Progenitor cell of endocrine pancreas (in vitro differentiated cells): ENCODE measurements at places on chromosomes 2 and 18.

- peaks cover 17% of the 10 kb centered on the region for H3K4me1 ChIP-seq
- H3K4me3 ChIP-seq: no peak overlapping the region
- peaks cover under 1% of the 10 kb centered on the region for H3K36me3 ChIP-seq
- peak overlapping the region; percentile 32 for H3K27ac ChIP-seq
- H3K27me3 ChIP-seq: peaks cover 11% of the 10 kb centered on the region
These were observed 54.5 kb upstream of the TGIF1 start for GRCh38 chr18:3395466-3395865.

- no peaks in the 10 kb centered on the region for H3K27me3 ChIP-seq
- peak; percentile 31 for DNase-seq
- peak overlapping the region; percentile 86 for H3K4me3 ChIP-seq
- peaks cover 29% of the 10 kb centered on the region for H3K4me1 ChIP-seq
These were observed 1.1 kb downstream of the MIB1 start for GRCh38 chr18:21741562-21742314.

- H3K36me3 ChIP-seq: peaks cover 6% of the 10 kb centered on the region
- peak overlapping the region; percentile 69 for H3K4me3 ChIP-seq
- H3K27me3 ChIP-seq: peaks cover 46% of the 10 kb centered on the region
- H3K27ac ChIP-seq: no peak overlapping the region
These were observed 81.5 kb upstream of the LDLRAD4 start for GRCh38 chr18:13136904-13137669.

GRCh38 chr2:9705196-9705595 is 74.4 kb upstream of the YWHAQ start:
- no peak overlapping the region for H3K4me3 ChIP-seq
- no peak overlapping the region for H3K27ac ChIP-seq
- DNase-seq: no peak

- no peaks in the 10 kb centered on the region for H3K4me1 ChIP-seq
- no peaks in the 10 kb centered on the region for H3K36me3 ChIP-seq
- H3K27ac ChIP-seq: no peak overlapping the region
- H3K4me3 ChIP-seq: no peak overlapping the region
- no peak for DNase-seq
These were observed 60.4 kb upstream of the COPS8 start for GRCh38 chr2:237025090-237025865.

- DNase-seq: no peak
- no peak overlapping the region for H3K4me3 ChIP-seq
- no peak overlapping the region for H3K27ac ChIP-seq
- no peaks in the 10 kb centered on the region for H3K27me3 ChIP-seq
- H3K4me1 ChIP-seq: no peaks in the 10 kb centered on the region
These were observed 34.2 kb downstream of the IMPA2 start for GRCh38 chr18:12015416-12016062.

- H3K36me3 ChIP-seq: no peaks in the 10 kb centered on the region
- no peaks in the 10 kb centered on the region for H3K4me1 ChIP-seq
- no peak for DNase-seq
- H3K4me3 ChIP-seq: no peak overlapping the region
These were observed 13.4 kb upstream of the CREG2 start for GRCh38 chr2:101400506-101401325.

- no peak overlapping the region for H3K4me3 ChIP-seq
- H3K27ac ChIP-seq: no peak overlapping the region
- no peaks in the 10 kb centered on the region for H3K27me3 ChIP-seq
- no peak for DNase-seq
- H3K4me1 ChIP-seq: peaks cover 54% of the 10 kb centered on the region
These were observed 119.0 kb downstream of the SMAD7 start for GRCh38 chr18:48831802-48832201.

DNA sequence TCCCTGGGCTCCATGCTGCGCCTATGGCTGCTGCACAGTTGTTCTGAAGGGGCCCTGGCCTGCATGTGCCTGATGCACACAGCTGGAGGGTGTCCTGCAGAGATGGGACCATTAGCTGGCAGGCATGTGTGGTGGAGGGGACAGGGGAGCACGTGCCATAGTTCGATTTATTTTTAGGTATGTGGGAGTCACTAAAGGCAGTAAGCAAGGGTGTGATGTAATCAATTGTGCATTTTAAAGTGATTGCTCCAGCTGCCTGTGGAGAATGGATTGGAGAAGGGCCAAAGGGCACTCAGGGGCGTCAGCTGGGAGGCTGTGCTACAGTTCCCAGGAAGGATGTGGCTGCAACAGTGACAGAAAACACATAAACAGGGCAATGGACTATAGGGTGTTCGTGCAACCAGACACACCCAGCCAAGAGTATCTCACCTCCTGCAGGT is 205.1 kb downstream of the ARL4C start:
- H3K36me3 ChIP-seq: no peaks in the 10 kb centered on the region
- H3K4me1 ChIP-seq: peaks cover 20% of the 10 kb centered on the region
- H3K27ac ChIP-seq: peak overlapping the region; percentile 82
- peak overlapping the region; percentile 17 for H3K4me3 ChIP-seq
- no peak for DNase-seq
- no peaks in the 10 kb centered on the region for H3K27me3 ChIP-seq

DNA sequence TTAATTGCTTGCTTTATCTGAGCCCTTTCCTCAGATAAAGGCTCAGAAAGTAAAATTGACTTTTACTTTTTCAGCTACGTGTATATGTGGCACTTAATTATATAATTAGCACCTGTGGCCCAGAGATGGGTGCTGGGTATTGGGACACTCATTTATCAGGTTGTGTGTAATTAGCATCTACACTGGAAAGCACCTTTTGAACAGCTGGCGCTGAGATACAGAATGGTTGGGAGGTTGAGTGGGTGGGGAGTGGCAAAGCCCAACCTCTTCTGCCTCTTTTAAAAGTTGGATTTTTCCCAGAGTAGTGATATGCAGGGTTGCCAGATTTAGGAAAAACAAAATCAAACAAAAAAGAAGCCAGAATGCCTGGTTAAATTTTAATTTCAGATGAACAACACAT is 23.9 kb downstream of the SPTBN1 start:
- H3K27ac ChIP-seq: no peak overlapping the region
- H3K27me3 ChIP-seq: no peaks in the 10 kb centered on the region
- H3K36me3 ChIP-seq: peaks cover 9% of the 10 kb centered on the region
- peaks cover 11% of the 10 kb centered on the region for H3K4me1 ChIP-seq
- no peak overlapping the region for H3K4me3 ChIP-seq

DNA sequence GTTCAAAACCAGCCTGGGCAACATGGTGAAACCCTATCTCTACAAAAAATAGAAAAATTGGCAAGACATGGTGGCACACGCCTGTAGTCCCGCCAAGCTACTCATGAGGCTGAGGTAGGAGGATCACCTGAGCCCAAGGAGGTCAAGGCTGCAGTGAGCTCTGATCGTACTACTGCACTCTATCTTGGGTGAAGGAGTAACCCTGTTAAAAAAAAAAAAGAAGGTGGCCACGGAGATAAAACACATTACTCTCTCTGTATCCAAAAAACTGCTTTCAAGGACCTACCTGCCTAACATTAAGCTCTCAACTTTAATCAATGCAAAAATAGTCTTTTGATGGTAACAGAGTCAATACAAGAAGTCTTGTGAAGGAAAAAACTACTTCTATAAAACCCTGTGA is 57.3 kb downstream of the BAZ2B start:
- H3K27me3 ChIP-seq: no peaks in the 10 kb centered on the region
- peaks cover 4% of the 10 kb centered on the region for H3K4me1 ChIP-seq
- no peak for DNase-seq
- H3K27ac ChIP-seq: no peak overlapping the region

GRCh38 chr2:100548771-100549170 is 14.0 kb upstream of the PDCL3 start:
- peaks cover 13% of the 10 kb centered on the region for H3K4me1 ChIP-seq
- H3K36me3 ChIP-seq: no peaks in the 10 kb centered on the region
- no peak for DNase-seq
- peak overlapping the region; percentile 34 for H3K27ac ChIP-seq

- no peaks in the 10 kb centered on the region for H3K27me3 ChIP-seq
- H3K4me1 ChIP-seq: peaks cover 14% of the 10 kb centered on the region
- no peak overlapping the region for H3K4me3 ChIP-seq
These were observed 407.6 kb upstream of the KCNH7 start for GRCh38 chr2:163246135-163246534.

DNA sequence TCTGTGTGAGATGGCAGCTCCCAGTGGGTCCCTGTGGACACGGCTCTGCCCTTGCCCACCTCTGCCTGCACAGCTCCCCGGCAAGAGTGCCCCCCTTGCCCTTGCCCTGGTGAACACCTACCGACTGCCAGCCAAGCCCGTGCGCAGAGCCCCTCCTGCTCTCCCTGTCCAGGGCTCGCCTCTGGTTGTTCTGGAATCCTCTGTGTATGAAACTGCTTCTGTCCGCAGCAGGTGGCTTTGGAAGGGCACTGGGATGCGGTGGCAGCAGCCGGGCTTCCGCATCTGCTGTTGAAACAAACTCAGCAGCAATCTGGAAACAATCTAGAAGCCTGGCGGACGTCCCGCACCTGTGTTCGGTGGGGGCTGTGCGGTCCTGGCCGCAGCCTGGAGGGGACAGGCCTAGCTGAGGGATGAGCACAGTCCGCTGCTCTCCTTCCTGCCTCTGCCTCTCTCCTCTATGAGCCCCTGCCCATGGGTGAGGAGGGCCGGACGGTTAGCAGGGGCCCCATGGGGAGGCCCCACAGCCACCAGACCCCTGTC is 34.0 kb upstream of the KLF11 start:
- H3K36me3 ChIP-seq: peaks cover 7% of the 10 kb centered on the region
- H3K27me3 ChIP-seq: no peaks in the 10 kb centered on the region
- H3K4me1 ChIP-seq: peaks cover 5% of the 10 kb centered on the region
- no peak for DNase-seq
- no peak overlapping the region for H3K27ac ChIP-seq

- no peak overlapping the region for H3K4me3 ChIP-seq
- H3K27ac ChIP-seq: no peak overlapping the region
- peaks cover 2% of the 10 kb centered on the region for H3K4me1 ChIP-seq
These were observed 79.2 kb upstream of the COL5A2 start for GRCh38 chr2:189258616-189259365.

GRCh38 chr2:151525821-151526373 is 116.2 kb downstream of the RIF1 start:
- H3K27ac ChIP-seq: no peak overlapping the region
- no peak for DNase-seq
- no peak overlapping the region for H3K4me3 ChIP-seq
- H3K27me3 ChIP-seq: no peaks in the 10 kb centered on the region
- H3K36me3 ChIP-seq: no peaks in the 10 kb centered on the region
- H3K4me1 ChIP-seq: no peaks in the 10 kb centered on the region

- H3K4me1 ChIP-seq: no peaks in the 10 kb centered on the region
- no peak for DNase-seq
- H3K27ac ChIP-seq: no peak overlapping the region
- no peak overlapping the region for H3K4me3 ChIP-seq
- H3K27me3 ChIP-seq: peaks cover 16% of the 10 kb centered on the region
These were observed 9.6 kb downstream of the CROCC2 start for GRCh38 chr2:240915526-240916341.

GRCh38 chr18:24270937-24271380 is 126.7 kb downstream of the OSBPL1A start:
- peaks cover 5% of the 10 kb centered on the region for H3K27me3 ChIP-seq
- H3K4me3 ChIP-seq: peak overlapping the region; percentile 79
- H3K4me1 ChIP-seq: peaks cover 10% of the 10 kb centered on the region
- DNase-seq: no peak
- peak overlapping the region; percentile 83 for H3K27ac ChIP-seq

DNA sequence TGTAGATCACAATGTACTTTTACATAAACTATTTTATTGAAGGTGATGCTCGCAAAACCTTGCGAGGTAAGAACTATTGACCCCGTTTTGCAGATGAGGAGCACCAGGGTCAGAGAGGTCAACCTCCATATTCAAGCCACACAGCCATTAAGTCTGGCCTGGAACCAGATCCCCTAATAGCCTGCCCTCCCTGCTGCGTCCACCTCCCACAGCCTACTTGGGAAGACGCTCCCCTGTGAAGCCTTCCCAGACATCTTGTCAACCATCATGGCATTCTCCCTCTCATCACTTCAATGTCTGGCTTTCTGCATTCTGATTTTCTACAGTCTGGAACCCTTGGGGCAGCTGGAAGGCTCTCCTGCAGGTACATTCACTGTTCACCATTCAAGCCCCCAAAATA is 101.0 kb downstream of the TTC32 start:
- peaks cover 8% of the 10 kb centered on the region for H3K27me3 ChIP-seq
- no peaks in the 10 kb centered on the region for H3K36me3 ChIP-seq
- no peak overlapping the region for H3K27ac ChIP-seq
- H3K4me3 ChIP-seq: no peak overlapping the region
- DNase-seq: no peak
